ENCODE measurements at places on chromosomes 13 and 19. TPM values are rescaled to one million over a fixed set of nuclear protein-coding genes. Genes with fewer than 3 reads are reported as not detected.
A peak's percentile ranks its signal among the peaks of the same experiment; 100 is the strongest.

ZNF90 gene
- polyA plus RNA-seq, result 8.1 TPM

ZNF415 gene
- 11.8 TPM for polyA plus RNA-seq

DNA sequence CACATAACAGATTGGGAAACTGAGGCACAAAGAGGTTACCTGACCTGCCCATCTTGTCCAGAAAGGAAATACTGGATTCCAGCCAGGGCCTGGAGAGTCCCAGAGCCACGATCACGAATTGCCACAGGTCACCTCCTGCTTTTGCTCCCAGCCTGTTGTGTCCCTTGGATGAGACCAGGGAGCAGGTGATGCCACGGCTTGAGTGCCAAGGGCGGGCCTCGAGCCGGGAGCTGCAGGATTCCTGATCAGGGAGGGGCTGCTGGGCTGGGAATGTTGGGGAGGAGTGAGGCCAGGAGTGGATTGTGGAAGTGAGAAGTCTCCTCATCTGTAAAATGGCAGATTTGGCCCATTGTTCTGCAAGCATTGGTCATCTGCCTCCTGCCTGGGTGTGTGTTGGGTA, 29.4 kb downstream of the DNM2 start:
- H3K4me1 ChIP-seq, result peaks cover 5% of the 10 kb centered on the region
- H3K27ac ChIP-seq, result peak overlapping the region; percentile 64
- H3K36me3 ChIP-seq, result no peaks in the 10 kb centered on the region
- H3K27me3 ChIP-seq, result no peaks in the 10 kb centered on the region

DNA sequence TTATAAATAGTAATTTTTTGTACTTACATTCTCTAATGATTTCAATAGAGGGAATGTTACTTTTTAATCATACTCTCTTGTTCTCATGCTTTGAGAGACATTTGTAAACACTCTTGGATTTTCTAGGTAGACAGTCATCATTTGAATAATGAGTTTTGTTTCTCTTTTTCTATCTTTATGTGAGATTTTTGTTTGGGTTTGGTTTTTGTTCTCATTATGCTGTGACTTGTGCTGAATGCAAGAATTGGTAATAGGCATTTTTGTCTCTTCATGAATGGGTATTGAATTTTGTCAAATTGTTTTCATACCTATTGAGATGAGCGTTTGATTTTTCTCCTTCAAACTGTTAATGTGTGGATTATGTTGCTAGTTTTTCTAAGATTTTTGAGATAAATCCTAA, 56.8 kb upstream of the GPR183 start:
- no peak overlapping the region for H3K27ac ChIP-seq
- peaks cover 27% of the 10 kb centered on the region for H3K4me1 ChIP-seq
- no peaks in the 10 kb centered on the region for H3K27me3 ChIP-seq
- no peak overlapping the region for H3K4me3 ChIP-seq

GRCh38 chr19:42306646-42307045, 4.2 kb upstream of the PAFAH1B3 start:
- H3K4me1 ChIP-seq, result no peaks in the 10 kb centered on the region
- DNase-seq, result no peak
- no peak overlapping the region for H3K27ac ChIP-seq
- H3K27me3 ChIP-seq, result no peaks in the 10 kb centered on the region

DNA sequence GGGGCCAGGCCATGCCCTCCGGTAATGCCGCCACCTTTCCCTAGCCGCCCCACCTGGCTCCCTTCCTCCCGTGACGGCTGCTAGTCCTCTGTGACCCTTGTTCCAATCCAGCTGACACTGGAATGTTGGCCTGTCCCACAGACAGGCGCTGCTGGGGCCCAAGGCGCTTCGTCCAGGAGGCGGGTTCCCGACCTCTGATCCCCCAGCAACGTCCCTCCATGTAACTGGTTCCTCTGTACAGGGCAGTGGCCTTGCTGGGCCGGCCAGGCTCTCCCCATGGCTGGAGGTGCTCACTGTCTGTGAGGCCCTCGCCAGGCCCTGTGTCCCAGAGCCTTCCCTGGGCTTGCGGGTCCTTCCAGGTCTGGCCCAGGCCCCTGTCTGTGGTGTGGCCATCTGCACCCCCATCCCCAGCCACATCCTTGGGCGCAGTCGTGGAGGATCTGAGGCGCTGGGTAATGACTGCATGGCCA, 6.8 kb upstream of the GRIN3B start:
- H3K4me1 ChIP-seq, result no peaks in the 10 kb centered on the region
- no peak for DNase-seq
- peaks cover 2% of the 10 kb centered on the region for H3K27me3 ChIP-seq
- no peak overlapping the region for H3K27ac ChIP-seq

DNA sequence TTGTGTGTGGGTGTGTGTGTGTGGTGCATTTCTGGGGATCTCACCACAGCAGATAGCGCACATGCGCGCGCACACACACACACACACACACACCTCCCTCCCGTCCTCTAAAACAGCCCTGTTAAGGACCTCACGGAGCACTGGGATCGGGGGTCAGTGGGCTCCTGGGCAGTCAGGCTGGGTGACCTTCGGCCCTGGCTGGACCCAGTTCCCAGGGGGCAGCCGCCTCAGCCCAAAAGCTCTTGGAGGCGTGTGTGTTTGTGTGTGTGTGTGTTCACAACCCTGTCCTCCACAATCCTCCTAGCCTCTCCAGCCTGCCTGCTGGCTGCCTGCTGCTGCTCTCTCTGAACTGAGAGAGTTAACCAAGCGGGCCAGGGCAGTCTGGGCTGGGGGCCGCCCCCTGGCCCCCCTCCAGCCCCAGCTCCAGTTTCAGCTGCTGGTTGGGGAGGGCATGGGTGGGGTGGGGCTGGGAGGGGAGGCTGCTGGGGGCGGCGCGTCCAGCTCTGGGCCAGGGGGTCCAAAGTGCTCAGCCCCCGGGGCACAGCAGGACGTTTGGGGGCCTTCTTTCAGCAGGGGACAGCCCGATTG, at the start of gene FXYD1:
FXYD1 (plus strand) TSS at position 520 of the 588 bp plus-strand sequence. CDS start 1,256 bp downstream, outside the sequence.
- H3K27me3 ChIP-seq, result peaks cover 20% of the 10 kb centered on the region
- peak within 1 kb of the TSS; percentile 25 for H3K4me3 ChIP-seq
- H3K4me1 ChIP-seq, result peaks cover 52% of the 10 kb centered on the region
- H3K36me3 ChIP-seq, result no peaks in the 10 kb centered on the region
- DNase-seq, result peak; percentile 58
- H3K27ac ChIP-seq, result peak within 1 kb of the TSS; percentile 97

- H3K27me3 ChIP-seq, result no peaks in the 10 kb centered on the region
- H3K4me1 ChIP-seq, result peaks cover 6% of the 10 kb centered on the region
- DNase-seq, result no peak
- peaks cover 20% of the 10 kb centered on the region for H3K36me3 ChIP-seq
Observed at GRCh38 chr13:77009011-77009410, 17.1 kb downstream of the CLN5 start.

DNA sequence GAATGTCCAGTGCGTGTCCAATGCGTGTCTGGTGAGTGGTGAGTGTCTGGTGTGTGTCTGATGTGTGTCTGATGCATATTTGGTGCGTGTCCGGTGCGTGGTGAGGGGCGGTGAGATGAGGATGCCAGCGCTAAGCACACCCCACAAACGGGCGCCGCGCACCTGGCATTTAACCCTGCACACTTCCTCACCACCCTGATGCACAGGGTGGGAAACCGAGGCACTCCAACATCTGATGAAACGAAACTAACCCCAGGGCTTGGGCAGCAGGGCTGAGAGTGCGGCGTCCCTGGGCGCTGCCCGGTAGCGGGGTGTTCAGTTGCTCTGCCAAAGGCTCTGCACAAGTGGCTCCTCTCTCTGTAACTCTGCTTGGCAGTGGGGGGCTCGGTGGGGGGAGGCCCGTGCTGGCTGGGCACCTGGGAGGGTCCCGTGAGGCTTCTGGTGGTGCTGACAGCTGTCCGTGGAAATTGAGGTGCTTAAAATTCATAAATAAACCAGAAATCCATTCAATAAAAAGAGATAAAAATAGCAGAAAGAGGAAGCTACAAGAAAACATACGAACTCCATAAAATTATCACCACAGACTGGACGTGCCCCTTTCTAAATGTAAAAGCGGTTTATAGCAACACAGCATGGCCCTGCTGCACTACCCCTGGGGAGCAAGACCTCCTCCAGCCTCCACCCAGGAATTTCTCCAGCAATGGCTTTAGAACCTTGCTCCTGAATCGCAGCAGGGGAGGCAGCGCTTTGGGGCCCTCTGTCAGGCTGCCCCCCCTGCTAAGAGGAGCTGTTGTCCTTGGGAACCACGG, 76.0 kb downstream of the RASA3 start:
- H3K27ac ChIP-seq, result no peak overlapping the region
- H3K27me3 ChIP-seq, result no peaks in the 10 kb centered on the region
- no peaks in the 10 kb centered on the region for H3K4me1 ChIP-seq
- no peak for DNase-seq

DNA sequence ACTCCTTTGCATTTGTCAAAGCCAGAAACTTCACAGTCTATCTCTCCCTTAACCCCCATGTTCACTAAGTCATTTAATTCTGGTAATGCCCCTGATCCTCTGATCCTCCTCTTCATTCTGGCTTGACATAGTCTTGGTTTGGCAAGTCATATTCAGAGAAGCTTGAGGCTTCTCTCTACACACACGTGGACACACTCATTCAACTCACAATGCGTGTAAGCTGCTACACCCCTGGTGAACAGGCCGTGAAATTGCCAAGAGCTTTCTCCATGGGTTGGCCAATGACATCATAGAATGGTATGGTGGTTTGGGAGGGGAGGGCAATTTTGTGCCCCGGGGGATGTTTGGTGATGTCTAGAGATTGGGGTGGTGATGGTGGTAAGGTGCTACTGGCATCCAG, 47.9 kb upstream of the FLT1 start:
- no peak overlapping the region for H3K4me3 ChIP-seq
- no peaks in the 10 kb centered on the region for H3K36me3 ChIP-seq
- no peak overlapping the region for H3K27ac ChIP-seq
- no peaks in the 10 kb centered on the region for H3K4me1 ChIP-seq
- DNase-seq, result no peak

DNA sequence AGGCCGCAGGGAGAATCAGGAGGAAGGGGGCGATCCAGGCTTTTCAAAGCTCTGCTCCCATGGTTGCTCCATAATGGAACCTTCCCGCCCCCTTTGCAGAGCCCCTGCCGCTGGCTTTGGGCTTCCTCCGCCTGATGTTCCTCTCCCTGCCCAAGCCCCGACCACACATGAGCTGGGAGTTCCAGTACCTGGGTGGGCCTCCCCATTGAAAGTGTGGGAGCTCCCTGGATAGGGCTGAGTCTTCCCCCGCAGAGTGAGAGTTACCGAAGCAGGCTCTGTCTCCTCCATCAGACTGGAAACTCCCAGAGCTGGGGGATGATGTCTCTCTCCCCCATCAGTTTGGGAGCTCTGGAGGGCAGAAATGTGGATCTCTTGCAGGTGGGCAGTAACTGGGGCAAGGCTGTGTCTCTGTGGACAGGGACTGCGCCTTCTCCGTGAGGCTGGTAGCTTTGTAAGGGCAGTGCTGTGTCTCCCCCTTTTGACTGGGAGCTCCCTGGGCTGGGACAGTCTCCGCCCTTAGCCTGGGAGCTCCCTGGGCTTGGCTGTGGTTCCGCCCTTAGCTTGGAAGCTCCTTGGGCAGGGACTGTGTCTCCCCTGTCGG, 722 bp downstream of the DCAF15 start:
- peaks cover 16% of the 10 kb centered on the region for H3K36me3 ChIP-seq
- no peak overlapping the region for H3K27ac ChIP-seq
- DNase-seq, result no peak
- H3K4me3 ChIP-seq, result peak overlapping the region; percentile 84
- no peaks in the 10 kb centered on the region for H3K4me1 ChIP-seq

GRCh38 chr13:67033170-67033569, 197.0 kb downstream of the PCDH9 start:
- H3K27ac ChIP-seq, result no peak overlapping the region
- H3K27me3 ChIP-seq, result no peaks in the 10 kb centered on the region
- DNase-seq, result no peak
- no peaks in the 10 kb centered on the region for H3K36me3 ChIP-seq
- H3K4me3 ChIP-seq, result no peak overlapping the region

GRCh38 chr13:24489721-24490120, 22.9 kb downstream of the PARP4 start:
- no peaks in the 10 kb centered on the region for H3K27me3 ChIP-seq
- no peak overlapping the region for H3K4me3 ChIP-seq
- no peak for DNase-seq
- H3K4me1 ChIP-seq, result no peaks in the 10 kb centered on the region
- peaks cover 34% of the 10 kb centered on the region for H3K36me3 ChIP-seq

- no peaks in the 10 kb centered on the region for H3K36me3 ChIP-seq
- no peaks in the 10 kb centered on the region for H3K27me3 ChIP-seq
- H3K4me3 ChIP-seq, result no peak overlapping the region
- DNase-seq, result no peak
- peaks cover 21% of the 10 kb centered on the region for H3K4me1 ChIP-seq
Observed at GRCh38 chr13:39034085-39034484, 3.8 kb downstream of the PROSER1 start.

DNA sequence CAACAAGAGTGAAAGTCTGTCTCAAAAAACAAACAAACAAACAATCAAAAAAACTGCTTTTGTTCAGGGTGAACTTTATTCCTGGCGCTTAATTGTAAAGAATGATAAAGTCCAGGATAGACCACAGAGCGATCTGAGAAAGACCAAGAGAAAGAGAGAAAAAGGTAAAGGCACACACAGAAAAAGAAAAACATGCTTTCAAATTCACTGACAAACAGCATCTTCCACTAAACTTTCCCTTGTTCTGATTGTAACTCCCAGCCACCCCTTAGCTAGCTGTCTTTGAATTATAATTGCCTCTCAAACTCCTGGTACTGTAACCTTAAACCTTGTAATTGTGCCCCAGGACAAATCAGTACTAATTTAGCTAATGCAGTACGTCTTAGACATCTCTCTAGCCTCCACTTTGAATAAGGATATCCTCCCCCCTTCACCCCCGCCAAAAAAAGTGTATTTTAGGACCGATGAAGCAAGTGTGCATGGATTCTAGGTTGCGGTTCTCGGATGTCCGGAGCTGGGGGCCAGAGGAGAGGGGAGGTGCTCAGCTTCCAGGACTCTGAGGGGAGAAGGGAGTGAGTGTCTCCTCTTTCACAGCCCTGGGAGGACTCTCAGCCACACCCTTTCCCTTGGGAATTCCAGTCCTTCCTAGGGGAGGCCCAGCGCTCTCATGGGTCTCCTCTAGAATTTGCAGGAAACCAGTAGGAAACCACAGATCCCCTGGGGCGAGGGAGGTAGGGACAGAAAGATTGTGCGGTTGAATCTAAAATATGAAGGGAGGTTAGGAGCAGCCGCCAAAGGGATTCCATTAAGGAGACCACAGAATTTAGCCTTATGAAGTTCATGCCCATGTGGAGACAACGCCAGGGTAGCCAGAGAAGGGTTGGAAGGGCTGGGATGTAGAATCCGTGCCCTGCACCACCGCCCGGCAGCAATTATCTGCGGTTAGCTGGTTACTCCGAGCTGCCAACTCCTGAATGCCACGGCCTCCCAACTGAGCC, 19.7 kb downstream of the ZNF536 start:
- peaks cover 73% of the 10 kb centered on the region for H3K27me3 ChIP-seq
- H3K36me3 ChIP-seq, result no peaks in the 10 kb centered on the region
- no peak overlapping the region for H3K4me3 ChIP-seq

- no peaks in the 10 kb centered on the region for H3K27me3 ChIP-seq
- H3K27ac ChIP-seq, result no peak overlapping the region
- no peak overlapping the region for H3K4me3 ChIP-seq
- no peak for DNase-seq
- no peaks in the 10 kb centered on the region for H3K4me1 ChIP-seq
Observed at GRCh38 chr13:50644081-50644871, 199.2 kb downstream of the DLEU7 start.

- H3K4me1 ChIP-seq, result peaks cover 15% of the 10 kb centered on the region
- H3K27me3 ChIP-seq, result no peaks in the 10 kb centered on the region
- H3K36me3 ChIP-seq, result no peaks in the 10 kb centered on the region
- peak overlapping the region; percentile 90 for H3K27ac ChIP-seq
- peak; percentile 17 for DNase-seq
- peak overlapping the region; percentile 85 for H3K4me3 ChIP-seq
Observed at GRCh38 chr19:55257461-55258420, 1.1 kb downstream of the PPP6R1 start.

Data from cardiac muscle cell (in vitro differentiated cells and primary cell).